ENCODE measurements at places on chromosomes 13 and 19.

DNA sequence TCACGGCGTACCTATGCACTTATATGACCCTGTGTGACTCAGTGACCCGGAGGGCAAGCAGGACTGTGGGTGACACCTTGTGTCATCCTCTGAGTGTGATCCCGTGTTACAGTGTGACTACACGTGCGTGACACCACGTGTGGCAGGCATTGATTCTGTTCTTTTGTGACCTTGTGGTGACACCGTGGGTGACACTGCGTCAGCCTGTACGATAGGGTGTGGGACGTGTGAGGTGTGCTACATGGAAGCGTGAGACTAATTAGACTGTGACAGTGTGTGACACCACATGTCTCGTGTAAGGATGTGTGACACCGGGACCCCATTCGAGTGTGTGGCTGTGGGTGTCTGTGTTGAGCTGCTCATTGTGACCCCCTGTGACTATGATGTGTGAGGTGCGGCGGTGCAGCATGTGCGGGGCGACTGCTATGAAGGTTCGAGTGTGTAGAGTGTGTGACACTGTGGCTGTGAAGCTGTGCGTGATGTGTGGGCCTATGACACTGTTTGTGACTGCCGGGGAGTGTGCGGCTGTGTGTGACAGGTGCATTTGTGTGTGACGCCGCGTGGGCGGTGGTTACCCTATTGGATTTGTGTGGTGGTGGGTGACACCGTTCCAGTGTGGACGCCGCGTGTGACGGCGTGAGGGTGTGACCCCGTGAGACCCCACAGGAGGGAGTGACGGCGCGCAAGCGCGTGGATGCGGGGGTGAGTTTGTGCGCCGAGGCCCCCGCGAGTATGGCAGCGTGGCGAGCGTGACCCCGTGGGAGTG is 399 bp upstream of the SPTBN4 start:
- DNase-seq: no peak

DNA sequence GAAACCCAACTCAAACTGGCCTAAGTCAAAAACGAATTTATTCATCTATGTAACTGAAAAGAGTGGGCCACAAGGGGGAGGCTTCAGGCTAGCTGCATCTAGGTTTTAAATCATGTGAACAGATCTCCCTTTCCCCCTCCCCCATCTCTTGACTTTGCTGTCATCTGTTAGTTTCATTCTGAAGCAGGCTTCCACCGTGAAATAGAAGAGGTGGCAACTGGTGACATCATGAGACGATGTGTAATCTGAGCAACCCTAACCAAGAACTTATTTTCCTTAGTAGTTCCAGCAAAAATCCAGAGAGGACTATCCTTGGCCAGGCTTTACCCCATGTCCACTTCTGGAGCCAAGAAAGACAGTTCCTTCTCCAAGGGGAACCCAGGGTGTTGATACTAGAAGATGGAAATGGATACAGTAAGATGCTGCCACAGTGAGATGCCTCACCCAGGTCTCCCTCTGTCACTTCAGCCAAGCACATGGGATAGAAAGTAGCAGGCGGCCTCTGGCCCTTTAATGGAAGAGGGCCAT is 9.4 kb downstream of the SAMD4B start:
- DNase-seq: no peak

DNA sequence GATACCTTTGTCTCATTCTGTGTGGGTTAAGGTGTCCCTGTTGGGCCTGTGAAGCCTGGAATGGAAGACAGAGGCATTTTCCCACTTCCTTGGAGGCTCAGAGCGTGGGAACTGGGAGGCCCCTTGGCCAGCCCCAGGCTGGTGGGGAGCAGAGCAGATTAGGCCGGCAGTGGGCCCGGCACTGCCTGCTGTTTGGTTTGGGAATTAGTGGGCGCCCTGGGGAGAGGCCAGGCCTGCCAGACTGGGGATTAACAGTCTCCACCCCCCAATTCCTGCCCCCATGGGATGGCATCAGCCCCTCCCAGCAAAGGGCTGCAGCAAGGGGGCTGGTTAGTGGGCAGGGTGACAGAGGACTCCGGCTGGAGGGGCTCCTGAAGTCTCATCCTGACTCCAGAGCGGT is 3.1 kb upstream of the BEST2 start:
- peak; percentile 30 for DNase-seq

GRCh38 chr19:38744874-38745273 is 600 bp upstream of the CAPN12 start:
- DNase-seq: no peak

DNA sequence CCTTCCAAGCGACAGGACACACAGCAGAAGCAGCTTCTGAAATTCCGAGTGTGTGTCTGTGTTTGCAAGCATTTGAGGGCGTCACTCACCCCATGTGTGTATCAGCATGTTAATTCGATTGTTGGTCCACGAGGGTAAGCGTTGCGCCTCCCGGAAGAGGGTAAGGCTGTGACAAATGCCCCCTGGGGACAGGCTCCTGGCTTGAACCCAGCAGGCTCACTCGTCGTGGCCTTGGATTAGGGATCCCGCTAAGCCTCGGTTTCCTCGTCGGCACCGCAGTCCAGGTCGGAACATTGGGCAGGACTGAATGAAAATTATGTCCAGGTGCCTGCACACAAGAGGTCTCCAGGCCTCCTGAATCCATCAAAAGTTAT is 606 bp upstream of the STXBP2 start:
- no peak for DNase-seq

DNA sequence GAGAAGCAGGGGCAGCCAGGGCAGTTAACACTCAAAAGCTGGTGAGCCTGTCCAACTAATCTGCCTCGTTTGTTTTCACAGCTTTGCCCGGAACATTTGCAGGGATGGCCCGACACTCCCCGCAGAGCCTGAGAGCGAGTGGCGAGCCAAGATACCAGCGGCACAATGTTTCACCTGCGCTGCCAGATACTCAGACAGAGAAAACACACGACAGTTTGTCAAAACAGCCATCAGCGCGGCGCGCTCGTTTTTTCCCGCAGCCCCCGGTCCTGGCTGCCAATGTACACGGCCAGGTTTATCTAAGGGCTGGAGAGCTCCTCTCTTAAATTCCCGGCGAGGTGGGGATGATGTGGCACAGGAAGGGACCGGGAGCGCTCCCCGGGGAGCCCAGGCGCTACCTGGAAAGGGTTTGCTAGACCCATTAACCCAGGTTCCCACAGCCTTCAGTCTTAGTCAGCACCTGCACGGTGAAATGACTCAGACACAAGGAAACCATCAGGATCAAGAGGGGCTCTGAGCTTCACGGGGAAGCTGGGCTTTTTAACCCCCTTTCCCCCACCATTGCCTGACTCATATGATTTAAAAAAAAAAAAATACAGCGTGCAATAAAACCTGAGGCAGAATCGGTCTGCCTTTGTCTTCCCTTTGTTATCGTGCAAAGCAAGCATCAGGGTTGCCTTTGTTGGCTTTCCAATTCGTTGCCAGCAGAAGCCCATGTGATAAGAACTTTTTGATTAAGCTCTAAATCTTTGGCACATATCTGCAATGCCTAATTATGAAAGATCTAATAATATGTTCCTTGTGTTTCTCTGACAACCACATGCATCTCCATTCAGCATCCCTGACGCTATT is 186.2 kb downstream of the EFNB2 start:
- peak; percentile 79 for DNase-seq

DNA sequence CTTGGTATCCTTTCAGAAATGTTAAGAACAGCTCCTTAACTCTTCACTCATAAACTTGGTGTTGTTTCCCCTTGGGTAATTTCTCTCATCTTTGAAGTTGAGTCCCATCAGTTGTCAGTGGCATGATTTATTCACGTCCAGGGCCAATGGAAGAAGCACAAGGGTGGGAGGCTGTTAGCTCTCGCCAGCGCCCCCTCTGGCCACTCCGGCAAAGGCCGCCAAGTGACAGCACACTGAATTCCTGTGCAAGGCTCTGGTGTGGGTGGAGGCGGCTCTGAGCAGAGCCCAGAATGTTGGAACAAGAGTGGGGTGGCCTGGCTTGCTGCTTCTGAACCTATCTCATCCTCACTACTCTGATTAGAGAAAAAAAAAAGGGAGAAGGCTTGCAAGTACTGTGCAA is 13.1 kb upstream of the MEDAG start:
- DNase-seq: peak; percentile 84

All from mesendoderm (in vitro differentiated cells).